B cell (primary cell): ENCODE measurements at places on chromosomes 13 and 19.

DNA sequence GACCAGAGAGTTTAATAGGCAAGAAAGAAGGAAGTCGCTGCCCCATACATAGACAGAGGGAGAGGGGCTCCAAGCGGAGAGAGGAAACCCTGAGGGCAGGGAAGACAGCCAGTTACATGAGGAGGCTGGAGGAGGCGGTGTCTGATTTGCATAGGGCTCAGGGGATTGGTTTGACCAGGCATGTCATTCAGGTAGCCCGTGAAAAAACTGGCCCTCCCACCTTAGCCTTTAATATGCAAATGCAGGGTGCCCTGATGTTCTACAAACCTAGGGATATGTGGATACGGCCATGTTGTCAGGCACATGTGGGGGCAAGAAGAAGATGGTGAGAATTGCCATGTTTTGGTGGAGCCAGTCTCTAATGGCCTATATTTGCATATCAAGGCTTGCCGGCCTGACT, 1461.6 kb downstream of the PCDH9 start:
- no peak for DNase-seq

GRCh38 chr13:44651209-44651608, 75.1 kb upstream of the TSC22D1 start:
- no peak for DNase-seq

GRCh38 chr13:37229931-37230330, 124.5 kb upstream of the CSNK1A1L start:
- DNase-seq: no peak

DNA sequence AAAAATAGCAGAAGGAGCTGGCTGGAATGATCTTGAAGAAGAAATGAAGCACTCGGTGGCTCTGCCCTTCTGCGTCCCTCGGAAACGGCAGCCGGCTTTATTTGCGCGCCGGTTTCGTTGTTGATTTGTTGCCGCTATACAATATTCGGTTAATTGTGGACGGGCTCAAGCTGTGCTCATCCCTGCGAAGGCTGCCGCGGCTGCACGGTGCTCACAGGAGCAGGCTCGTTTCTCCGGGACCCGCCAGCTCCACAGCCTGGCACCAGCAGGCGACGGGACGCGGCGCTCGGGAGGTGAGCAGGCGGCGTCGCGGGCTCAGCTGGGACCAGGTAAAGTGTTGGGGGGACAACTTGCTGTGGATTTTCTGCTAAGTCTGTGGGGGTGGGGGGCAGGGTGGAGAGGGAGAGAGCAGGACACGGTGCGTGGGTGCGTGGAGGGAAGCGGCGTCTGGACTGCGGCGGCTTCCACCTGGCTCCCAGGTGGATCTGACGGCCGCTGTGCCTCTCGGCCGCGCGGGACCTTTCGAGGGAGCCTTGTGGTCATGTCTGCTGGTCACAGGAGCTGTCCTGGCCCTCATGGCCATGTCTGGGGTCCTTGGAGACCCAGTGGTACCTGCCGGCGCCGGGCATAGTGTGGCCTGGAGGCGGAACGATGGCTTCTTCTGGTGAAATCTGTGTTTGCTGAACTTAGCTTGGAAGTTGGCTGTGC, 90.9 kb downstream of the TEX29 start:
- DNase-seq: no peak

DNA sequence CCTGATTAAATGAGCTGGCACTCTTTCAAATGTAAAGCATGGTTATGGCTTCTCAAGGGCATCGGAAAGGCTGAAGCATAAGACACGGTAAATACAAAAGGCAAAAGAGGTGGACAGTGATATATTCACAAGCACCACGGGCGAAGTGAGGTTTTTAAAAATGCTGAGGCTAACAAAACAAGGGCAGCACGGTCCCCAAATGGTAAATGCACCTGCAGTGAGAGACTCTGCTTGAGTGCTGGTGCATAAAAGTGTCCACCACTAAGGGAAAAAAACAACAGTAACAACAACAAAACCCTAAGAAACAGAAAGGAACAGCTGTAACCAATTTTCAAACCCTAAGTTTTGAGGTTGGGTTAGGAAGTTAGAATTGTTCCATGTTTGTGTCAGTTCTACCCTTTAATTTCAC, 234.9 kb downstream of the PCDH9 start:
- peak; percentile 56 for DNase-seq

DNA sequence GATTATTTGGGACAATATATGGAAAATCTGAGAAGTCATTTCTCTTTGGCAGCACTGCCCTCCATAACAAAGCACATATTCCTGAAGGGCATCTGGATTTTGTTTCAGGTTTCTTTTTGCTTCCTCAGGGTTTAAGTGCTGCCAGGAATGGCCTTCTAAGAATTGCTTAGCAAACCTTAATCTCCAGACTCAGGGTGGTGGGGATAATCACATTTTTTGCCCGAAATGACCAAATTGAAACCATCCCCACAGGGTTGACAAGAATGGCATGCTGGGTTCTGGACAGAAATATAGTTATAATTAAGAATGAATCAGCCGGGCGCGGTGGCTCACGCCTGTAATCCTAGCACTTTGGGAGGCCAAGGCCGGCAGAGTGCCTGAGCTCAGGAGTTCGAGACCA, 6.4 kb upstream of the CDADC1 start:
- DNase-seq: no peak

DNA sequence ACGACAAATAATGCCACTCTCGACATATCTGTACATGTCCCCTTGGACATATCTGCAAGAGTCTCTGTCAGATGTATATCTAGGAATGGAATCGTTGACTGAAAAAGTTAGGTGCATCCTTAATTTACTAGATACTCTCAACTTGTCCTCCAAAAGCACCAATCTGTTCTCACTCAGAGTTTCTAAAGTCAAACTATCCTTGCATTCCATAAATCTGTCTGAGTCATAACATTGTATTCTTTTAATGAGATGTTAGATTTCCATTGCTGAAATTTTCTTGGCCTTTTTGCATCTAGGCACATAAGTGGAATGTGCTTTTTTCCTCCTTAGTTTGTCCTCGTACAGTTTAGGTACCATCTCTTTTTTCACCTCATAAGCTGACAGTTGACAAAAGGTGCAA, 139.8 kb downstream of the PTPRS start:
- no peak for DNase-seq

GRCh38 chr13:112991609-112992008, 22.6 kb downstream of the MCF2L start:
- DNase-seq: no peak

GRCh38 chr19:49340069-49340864, 5.1 kb downstream of the CD37 start:
- peak; percentile 98 for DNase-seq

- no peak for DNase-seq
Observed at GRCh38 chr13:102774214-102774568, 605 bp upstream of the TEX30 start.

DNA sequence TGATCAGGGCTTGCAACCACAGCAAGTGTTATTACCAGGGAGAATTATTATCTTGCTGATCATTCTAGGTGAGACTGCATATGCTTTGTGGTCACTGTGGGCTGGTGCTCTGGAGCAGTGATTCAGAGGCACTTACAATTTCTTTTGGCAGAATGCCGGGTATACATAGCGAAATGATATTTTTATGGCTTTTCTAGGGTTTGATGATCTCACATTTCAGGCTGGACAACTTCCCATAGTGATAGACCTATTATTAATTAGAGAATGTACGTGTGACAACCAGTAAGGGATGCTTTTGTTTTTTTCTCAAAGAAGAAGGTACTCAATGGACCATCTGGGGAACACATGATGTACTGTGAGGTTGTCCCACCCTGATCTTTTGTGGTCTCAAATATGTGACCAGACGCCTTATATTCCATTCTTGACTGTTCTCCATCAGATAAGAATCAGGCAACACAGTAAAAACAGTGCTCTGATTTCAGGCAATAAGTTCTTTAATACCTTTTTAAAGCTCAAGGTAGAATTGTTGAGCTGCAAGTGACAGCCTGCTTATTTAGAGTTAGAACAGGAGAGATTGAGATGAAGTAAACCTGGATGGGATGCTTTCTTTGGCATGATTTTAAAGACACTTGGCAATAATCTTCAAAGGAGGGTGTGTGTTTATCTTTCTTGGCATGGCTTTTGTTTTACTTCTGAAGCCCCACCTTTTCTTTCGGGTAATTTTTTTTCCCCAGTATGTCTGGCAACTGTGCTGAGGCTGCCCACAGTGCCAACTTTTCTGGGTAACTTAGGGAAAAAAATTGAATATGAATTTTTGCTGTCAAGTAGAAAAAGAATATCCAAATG, 27.4 kb upstream of the SCEL start:
- no peak for DNase-seq

GRCh38 chr13:52949742-52950141, 78.9 kb upstream of the OLFM4 start:
- DNase-seq: no peak

DNA sequence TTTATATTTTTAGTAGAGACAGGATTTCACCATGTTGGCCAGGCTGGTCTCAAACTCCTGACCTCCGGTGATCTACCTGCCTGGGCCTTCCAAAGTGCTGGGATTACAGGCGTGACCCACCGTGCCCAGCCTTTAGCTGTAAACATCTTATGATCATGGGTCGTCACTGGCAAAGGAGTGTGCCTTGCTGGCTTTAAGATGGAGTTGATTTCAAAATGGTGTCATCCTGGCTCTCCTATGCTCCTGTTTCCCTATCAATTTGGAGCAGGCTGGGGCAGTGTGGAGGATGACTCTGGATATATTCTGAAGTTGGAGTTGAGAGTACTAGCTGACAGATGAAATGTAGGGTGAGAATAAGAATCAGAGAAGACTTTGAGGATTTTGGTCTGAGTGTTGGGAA, 18.4 kb upstream of the ATP8A2 start:
- DNase-seq: no peak

GRCh38 chr13:77859450-77859849, 59.2 kb downstream of the EDNRB start:
- no peak for DNase-seq

GRCh38 chr19:8088752-8089663, 36.4 kb downstream of the CCL25 start:
- no peak for DNase-seq

DNA sequence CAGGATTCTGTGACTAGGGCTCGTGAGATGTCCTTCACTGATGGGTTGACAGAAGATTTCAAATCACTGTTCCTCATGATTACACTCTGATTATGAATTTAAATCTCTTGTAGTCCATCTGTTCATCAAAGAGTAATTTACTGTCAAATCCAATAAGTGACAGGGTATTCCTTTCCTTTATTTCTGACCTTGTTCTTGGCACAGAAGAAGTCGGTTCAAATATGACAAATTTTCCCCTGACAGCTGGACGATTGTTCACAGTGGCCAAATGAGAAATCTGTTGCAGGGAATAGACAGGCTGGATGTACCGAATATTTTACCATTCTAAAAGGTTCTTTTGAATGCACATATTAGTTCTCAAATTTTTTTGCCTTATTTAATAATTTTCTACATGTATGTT, 767.3 kb upstream of the GPC6 start:
- no peak for DNase-seq

DNA sequence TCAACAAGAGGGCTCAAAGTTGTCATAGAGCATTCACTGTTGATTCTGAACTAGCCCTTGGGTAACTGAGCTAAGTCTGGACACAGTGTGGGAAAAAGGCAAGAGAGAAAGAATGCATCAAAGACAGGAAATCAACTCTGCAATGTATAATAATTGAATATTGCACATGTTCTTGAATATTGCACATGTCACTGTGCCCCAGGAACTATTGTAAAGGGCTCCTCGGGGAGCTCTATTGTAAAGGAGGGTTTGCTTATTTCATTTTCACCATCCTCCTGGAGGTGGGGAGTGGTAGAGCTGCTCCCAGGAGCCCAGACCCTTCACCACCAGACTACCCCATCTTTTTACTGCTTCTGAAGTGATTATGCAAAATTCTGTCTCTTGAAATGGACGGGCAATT, 44.4 kb upstream of the ITM2B start:
- DNase-seq: no peak

- no peak for DNase-seq
Observed at GRCh38 chr13:36950330-36950729, 30.3 kb upstream of the SMAD9 start.

- DNase-seq: peak; percentile 8
Observed at GRCh38 chr13:109610517-109610916, 175.9 kb downstream of the IRS2 start.

DNA sequence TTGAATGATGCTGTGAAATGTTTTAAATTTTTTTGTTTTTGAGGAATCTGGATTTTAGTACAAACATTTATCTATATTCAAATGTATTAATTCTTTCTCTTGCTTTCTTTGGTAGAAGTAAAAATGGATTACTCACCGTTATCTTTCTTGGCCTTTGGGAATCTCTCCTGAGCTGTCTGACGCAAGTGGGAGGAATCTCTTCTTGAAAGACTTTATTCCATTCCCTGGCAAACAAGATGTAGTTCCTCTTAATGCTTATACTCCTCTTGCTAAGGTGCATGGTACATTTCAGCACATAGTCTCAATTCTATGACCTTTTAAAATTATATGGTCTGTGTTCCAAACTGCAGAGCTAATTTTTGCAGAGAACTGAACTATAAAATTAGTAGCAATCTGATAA, 246.2 kb upstream of the SLC10A2 start:
- no peak for DNase-seq

DNA sequence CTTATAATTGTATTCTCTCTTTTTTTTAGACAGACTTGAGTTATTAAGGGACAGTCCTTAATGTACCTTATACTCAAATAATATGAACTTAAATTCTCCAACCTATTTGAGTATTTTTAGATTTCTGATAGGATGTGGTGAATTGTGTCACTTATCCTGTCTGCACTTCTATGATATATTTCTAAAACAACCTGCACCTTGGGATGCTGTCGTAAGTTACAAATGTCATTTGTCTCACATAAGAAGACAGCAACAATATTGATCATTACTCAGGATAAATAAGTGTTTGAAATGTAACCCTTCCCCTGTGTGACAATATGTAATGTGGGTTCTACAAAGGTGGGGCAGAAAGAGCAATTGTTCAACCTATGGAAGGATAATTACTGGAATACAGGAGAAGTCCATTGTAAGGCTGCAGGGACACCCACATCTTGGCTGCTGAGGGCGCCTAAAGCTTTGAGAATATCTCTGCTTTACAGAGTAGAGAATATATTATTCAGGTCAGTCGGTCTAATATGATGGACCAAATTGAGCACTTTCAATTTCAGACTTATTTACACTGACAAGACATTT, 236.9 kb upstream of the PRR20A start:
- no peak for DNase-seq

- no peak for DNase-seq
Observed at GRCh38 chr13:32984857-32985626, 31.2 kb upstream of the KL start.

- DNase-seq: no peak
Observed at GRCh38 chr13:113322043-113322461, 25.0 kb downstream of the LAMP1 start.

- no peak for DNase-seq
Observed at GRCh38 chr19:7159105-7159933, 89.8 kb downstream of the ZNF557 start.

DNA sequence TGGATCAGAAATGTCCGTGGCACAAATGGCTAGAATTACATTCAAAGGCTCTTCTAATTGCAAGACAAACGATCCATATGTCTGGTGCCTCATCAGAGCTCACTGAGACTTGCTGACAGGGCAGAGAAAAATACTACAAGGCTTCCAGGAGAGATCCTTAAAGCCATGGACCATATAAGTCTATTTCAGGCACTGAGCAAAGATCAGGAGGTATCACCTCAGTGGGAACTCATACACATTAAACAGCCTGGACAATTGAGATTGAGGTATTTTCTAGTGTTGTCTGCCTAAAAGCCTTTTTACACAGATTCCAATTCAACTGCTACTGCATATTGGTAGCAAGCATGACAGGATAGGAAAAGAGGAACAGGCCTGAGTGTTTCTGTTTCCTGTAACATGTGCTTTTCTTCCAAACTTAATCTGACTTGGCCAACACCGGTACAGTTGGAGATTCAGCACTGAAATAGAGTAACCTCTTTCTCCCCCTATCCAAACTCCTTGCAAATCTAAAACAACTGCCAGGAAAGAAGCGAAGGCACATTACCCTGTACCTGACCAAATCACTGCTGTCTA, 65.9 kb downstream of the SERP2 start:
- DNase-seq: no peak
